ENCODE measurements at places on chromosomes 13 and 19.

DNA sequence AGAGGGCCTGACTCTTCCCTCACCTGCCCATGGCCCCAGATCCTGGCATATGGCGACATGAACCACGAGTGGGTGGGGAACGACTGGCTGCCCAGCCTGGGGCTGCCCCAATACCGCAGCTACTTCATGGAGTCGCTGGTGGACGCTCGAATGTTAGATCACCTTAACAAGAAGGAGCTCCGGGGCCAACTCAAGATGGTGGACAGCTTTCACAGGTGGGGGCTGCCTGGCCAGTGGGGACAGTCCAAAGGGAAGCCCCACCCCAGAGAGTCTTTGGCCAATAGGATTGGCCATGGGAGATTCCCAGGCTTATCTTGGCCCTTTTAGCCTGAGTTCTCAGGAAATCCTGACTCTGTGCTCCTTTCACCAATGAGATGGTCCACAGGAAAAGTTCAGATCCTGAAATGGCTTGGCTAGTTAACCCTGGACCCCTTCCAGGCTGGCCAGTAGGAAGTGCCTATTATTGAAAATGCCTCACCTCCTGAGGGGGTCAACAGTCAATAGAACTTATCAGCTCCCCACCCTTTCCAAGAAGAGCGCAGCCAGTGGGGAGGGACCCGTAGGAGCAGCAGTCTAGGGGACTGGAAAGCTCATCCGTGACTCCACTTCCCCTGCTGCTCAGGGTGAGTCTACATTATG lies 7.0 kb downstream of the HRC start:
- no peak overlapping the region for H3K4me3 ChIP-seq
- DNase-seq, result no peak
- no peak overlapping the region for H3K27ac ChIP-seq
- H3K36me3 ChIP-seq, result no peaks in the 10 kb centered on the region

DNA sequence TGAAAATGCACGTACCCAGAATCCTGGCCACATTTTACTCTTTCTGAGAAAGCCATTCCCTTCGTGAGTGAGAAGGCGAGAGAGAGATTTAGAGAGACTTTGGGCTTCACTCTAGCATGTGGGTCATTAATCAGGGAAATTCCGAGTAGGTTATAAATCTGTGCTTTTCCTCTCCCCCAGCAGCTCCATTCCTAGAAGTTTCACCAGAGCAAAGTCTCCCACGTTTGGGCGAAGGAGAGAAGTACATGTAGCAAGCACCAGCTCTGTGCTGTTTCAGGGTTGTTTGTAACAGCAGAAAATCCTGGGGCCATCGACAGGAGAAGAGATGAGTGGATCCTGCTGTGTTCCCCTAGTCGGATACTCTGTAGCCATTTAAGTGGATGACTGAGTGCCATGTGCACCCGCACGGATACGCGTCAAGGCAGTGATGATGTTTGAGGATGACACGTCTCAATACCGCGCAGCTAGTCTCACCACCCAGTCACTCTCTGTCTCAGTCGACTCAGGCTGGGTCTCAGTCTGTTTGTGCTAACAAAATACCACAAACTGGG lies 131.8 kb upstream of the PEG3 start:
- no peak overlapping the region for H3K27ac ChIP-seq
- H3K4me3 ChIP-seq, result no peak overlapping the region
- no peaks in the 10 kb centered on the region for H3K4me1 ChIP-seq
- no peak for DNase-seq
- H3K27me3 ChIP-seq, result no peaks in the 10 kb centered on the region
- H3K36me3 ChIP-seq, result no peaks in the 10 kb centered on the region

DNA sequence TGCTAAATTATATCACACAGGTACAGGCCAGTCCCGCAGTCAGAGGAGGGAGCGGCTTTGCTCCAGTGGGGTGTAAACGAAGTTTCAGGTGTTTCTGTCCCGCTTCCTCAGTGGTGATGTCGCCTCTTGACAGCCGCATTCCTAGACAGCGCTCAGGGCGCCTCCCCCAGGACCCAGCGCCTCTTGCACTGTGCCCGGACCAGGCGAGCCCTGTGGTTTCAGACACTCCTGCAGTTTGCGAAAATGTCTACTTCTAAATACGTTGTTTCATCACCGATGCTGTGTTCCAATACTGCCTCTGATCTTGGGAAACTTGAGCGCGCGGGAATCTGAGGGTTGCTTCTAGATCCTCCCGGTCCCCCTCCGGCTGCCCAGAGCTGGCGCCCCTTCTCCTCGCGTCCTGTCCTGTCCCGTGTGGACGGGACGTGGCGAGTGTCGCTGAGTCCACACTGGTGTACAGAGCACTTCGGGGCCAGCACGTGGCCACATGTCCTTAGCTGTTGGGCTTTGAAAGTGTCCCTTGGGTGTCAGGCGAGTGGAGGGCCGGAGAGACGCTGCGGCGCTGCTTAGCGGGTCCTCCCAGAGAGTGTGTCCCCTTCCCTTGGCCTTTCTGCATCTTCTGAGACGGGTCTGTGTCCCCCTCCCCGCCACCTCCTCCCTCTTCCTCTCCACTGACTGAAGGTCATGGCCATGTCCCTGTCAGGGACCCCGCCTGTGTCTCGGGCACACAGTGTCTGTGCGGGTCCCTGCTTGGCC lies 14.6 kb upstream of the RPS15 start:
- no peak for DNase-seq
- H3K27me3 ChIP-seq, result no peaks in the 10 kb centered on the region
- H3K4me3 ChIP-seq, result no peak overlapping the region
- no peak overlapping the region for H3K27ac ChIP-seq
- no peaks in the 10 kb centered on the region for H3K4me1 ChIP-seq
- H3K36me3 ChIP-seq, result peaks cover 89% of the 10 kb centered on the region

- H3K4me1 ChIP-seq, result no peaks in the 10 kb centered on the region
- H3K4me3 ChIP-seq, result no peak overlapping the region
- DNase-seq, result no peak
- H3K27me3 ChIP-seq, result no peaks in the 10 kb centered on the region
- H3K36me3 ChIP-seq, result no peaks in the 10 kb centered on the region
Measured at GRCh38 chr13:42409075-42409474, 137.1 kb downstream of the AKAP11 start.

- no peak overlapping the region for H3K4me3 ChIP-seq
- peaks cover 7% of the 10 kb centered on the region for H3K36me3 ChIP-seq
- no peaks in the 10 kb centered on the region for H3K27me3 ChIP-seq
- DNase-seq, result no peak
- no peaks in the 10 kb centered on the region for H3K4me1 ChIP-seq
Measured at GRCh38 chr13:21150013-21150412, 26.3 kb downstream of the SKA3 start.

DNA sequence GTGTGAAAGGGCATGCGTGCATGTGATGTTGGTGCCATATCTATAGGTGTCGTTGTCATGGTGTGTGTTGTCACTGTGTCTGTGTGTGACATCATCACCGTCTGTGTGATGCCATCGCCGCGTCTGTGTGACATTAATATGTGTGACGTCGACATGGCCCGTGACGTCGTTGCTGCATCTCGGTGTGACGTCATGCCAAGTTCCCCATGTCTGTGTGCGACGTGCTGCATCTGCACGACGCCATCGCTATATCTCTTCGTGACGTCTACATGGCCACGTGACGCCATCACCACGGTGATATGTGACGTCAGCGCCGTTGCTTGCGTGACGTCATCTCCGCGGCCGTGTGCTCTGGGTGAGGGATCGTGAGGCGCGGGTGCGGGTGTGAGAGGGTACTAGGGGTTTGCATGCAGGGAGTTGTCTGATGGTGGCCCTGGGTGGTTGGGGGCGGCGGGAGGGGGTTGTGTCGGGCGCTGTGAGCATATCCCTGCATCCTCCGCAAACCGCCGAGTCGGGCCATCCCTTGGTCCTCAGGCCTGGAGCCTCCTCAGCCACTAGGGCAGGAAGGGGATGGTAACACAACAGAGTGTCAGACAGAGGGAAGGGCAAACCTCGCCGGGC lies 14.6 kb downstream of the GTPBP3 start:
- no peak overlapping the region for H3K4me3 ChIP-seq
- no peak for DNase-seq
- peaks cover 6% of the 10 kb centered on the region for H3K4me1 ChIP-seq
- no peaks in the 10 kb centered on the region for H3K36me3 ChIP-seq
- H3K27me3 ChIP-seq, result peaks cover 2% of the 10 kb centered on the region
- no peak overlapping the region for H3K27ac ChIP-seq

DNA sequence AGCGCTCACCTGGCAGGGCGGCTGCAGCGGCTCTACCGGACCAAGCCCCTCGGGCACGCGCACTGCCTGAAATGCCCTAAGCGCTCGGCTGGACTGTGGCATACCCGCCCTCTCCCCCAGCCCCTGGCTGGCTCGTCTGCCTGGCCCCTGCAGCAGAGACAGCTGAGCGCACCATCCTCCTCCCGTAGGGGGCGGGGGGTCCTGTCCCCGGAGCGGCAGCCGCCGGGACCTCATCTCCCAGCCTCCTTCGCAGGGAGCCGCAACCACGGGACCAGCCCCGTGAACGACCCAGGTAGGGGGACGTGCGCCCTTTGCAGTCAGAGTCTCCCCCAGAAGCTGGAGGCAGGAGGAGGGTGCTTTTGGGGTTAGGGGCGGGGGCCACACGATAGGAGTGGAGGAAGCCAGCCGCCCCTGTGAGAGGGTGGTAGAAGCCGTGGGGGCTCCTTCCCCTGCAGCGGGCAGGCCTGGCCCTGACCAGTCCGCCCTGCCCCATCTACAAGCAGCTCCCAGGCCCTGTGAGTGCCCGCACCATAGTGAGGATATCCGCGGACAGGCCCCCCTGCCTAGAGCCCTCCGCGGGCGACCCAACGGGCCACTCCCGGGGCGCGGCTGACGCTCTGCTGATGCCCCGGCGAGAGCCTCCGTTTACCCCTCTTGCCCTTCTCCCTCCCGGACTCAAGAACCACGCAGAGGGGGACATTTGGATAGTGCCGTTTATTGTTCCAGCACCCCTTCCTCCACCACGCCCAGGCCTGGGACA lies 34.2 kb downstream of the ZNF787 start:
- no peaks in the 10 kb centered on the region for H3K4me1 ChIP-seq
- H3K4me3 ChIP-seq, result no peak overlapping the region
- H3K27me3 ChIP-seq, result peaks cover 1% of the 10 kb centered on the region
- H3K27ac ChIP-seq, result no peak overlapping the region
- peaks cover 19% of the 10 kb centered on the region for H3K36me3 ChIP-seq

DNA sequence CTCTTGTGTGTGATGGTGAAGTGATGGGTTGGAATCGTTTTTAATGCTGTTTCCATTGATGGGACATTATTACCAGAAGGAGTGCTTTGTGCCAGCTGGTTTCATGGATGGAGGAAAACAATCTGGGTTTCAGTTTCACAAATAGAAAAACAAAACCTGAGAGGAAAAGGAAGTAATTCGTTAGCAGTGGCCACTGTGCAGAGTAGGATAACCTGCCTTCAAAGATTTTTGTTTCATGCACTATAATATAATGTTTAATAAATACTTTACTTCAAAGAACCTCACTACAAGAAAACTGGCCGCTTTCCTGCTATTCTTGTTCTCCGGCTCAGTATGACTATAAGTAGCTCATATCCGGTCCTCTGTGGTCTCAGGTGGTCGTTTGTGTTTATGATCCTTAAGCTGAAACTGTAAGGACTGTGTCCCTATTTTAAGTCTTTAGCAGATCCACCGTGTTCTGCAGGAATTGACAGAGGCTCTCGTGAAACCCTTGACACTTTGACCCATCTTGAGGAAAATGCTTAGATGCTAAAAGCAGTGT lies 104.7 kb downstream of the GGACT start:
- H3K4me3 ChIP-seq, result no peak overlapping the region
- H3K27me3 ChIP-seq, result no peaks in the 10 kb centered on the region

- no peaks in the 10 kb centered on the region for H3K36me3 ChIP-seq
- no peaks in the 10 kb centered on the region for H3K27me3 ChIP-seq
- H3K4me3 ChIP-seq, result no peak overlapping the region
- no peak for DNase-seq
- no peaks in the 10 kb centered on the region for H3K4me1 ChIP-seq
Measured at GRCh38 chr13:40113643-40114304, 458.3 kb downstream of the COG6 start.

DNA sequence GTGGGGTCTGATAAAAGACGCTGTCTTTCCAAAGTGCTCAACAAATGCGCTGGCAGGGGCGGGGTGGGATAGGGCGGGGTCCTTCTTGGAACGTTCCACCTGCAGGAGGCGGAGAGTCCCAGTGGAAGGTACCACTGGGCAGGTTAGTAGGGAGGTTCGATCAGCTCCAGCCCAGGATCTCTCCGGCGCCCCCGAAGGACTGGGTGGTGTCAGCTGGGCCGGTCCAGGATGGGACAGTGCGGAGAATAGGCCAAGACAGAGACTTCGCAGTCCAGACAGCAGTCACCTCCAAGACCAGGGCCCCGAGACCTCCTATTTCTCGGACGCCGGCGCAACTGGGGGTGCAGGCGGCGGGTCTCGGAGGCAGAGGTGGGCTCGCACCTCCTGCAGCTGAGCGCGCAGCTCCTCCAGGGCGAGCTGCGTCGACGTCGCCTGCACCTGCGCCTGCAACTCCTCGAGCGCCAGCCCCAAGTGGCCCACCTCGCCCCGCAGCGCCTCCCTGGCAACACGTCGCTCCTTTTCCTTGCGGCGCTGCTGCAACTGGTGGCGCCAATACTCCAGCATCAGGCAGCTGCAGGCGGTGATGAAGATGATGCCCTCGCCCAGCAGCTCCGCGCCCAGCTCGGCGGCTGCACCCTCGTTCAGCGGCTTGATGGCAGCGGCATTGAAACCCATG lies 21.6 kb downstream of the VASP start:
- no peaks in the 10 kb centered on the region for H3K4me1 ChIP-seq
- no peak overlapping the region for H3K27ac ChIP-seq
- H3K27me3 ChIP-seq, result peaks cover 4% of the 10 kb centered on the region
- H3K36me3 ChIP-seq, result peaks cover 31% of the 10 kb centered on the region
- no peak overlapping the region for H3K4me3 ChIP-seq

DNA sequence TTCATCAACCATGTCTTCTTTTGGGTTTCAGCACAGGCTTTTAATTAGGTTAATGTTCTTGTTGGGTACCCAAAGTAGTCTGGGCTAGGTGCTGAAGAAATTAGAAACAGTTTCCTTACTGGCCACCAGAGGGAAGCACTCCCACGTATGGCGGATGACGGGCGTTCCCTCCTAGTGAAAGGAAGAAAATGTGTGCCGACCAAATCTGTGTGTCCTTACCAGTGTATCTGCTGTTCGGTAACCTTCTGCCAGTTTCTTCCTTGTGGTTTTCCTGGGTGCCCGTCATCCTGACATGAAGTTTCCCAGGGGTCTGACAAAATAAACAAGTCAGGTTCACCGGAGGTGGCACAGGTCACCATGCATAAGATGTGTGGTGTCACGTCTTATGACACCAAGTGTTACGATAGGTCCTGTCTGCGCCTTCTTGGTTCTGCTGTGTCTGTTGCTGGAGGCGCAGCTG lies 6.0 kb upstream of the WDR88 start:
- no peaks in the 10 kb centered on the region for H3K27me3 ChIP-seq
- DNase-seq, result peak; percentile 80
- no peak overlapping the region for H3K27ac ChIP-seq
- peaks cover 19% of the 10 kb centered on the region for H3K36me3 ChIP-seq

- H3K27me3 ChIP-seq, result no peaks in the 10 kb centered on the region
- H3K4me1 ChIP-seq, result no peaks in the 10 kb centered on the region
- no peak for DNase-seq
- H3K27ac ChIP-seq, result no peak overlapping the region
Measured at GRCh38 chr19:56974556-56975207, 134.2 kb upstream of the PEG3 start.

- H3K27me3 ChIP-seq, result no peaks in the 10 kb centered on the region
- DNase-seq, result no peak
- no peaks in the 10 kb centered on the region for H3K36me3 ChIP-seq
- peaks cover 2% of the 10 kb centered on the region for H3K4me1 ChIP-seq
- H3K27ac ChIP-seq, result no peak overlapping the region
- no peak overlapping the region for H3K4me3 ChIP-seq
Measured at GRCh38 chr19:18399008-18399407, 1.6 kb upstream of the LRRC25 start.
